ENCODE measurements at places on chromosomes 7 and 10. TPM values are rescaled to one million over a fixed set of nuclear protein-coding genes. Genes with fewer than 3 reads are reported as not detected.

Gene SUGCT
- polyA plus RNA-seq, result 17.6 TPM

GRCh38 chr7:128836729-128837348 lies 6.6 kb downstream of the FLNC start:
- no peak for DNase-seq

Gene TWIST1
- 7.0 TPM for polyA plus RNA-seq

Gene HGF
- polyA plus RNA-seq, result 2.0 TPM

- no peak for DNase-seq
Observed at GRCh38 chr10:89278034-89278535, 23.8 kb upstream of the IFIT2 start.

Gene PAX4
- not detected for polyA plus RNA-seq

GRCh38 chr10:97179731-97180362 lies 5.9 kb downstream of the SLIT1 start:
- DNase-seq, result no peak

GRCh38 chr10:88379575-88379974 lies 203.5 kb downstream of the RNLS start:
- no peak for DNase-seq

DNA sequence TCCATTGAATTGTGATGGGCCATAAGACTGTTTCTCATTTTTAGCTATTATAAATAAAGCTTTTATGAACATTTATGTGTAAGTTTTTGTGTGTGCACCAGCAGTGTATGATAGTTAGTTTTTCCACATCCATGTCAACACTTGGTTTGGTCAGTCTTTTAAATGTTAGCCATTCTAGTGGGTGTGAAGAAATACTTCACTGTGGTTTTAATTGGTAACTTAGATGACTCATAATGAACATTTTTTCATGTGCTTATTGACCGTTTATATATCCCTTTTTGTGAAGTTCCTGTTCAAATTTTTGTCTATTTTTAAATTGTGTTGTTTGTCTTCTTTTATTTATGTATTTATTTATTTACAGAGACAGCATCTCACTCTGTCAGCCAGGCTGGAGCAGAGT lies 23.6 kb upstream of the PDK4 start:
- no peak for DNase-seq
